CD4-positive, alpha-beta T cell treated with Interleukin-4 for 4 hours (primary cell): ENCODE measurements at places on chromosomes 2 and 18.

GRCh38 chr2:96427917-96428316 is 77.2 kb downstream of the NEURL3 start:
- no peak for DNase-seq

DNA sequence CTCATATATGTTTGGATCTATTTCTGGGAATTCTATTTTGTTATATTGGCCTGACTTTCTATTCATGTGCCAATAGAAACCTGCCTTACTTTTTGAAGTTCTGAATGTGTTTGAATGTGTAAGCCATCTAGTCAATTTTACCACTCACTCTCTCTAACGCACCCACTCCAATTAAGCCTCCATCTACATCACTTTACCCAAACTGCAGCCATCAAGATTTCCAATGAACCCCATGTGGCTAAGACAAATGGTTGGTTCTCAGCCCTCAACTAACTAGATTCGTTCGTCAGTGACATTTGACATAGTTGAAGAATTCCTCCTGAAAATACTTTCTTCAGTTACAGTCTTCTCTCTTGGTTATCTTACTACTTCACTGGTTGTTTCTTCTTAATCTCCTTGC is 137.3 kb upstream of the FSHR start:
- no peak for DNase-seq

DNA sequence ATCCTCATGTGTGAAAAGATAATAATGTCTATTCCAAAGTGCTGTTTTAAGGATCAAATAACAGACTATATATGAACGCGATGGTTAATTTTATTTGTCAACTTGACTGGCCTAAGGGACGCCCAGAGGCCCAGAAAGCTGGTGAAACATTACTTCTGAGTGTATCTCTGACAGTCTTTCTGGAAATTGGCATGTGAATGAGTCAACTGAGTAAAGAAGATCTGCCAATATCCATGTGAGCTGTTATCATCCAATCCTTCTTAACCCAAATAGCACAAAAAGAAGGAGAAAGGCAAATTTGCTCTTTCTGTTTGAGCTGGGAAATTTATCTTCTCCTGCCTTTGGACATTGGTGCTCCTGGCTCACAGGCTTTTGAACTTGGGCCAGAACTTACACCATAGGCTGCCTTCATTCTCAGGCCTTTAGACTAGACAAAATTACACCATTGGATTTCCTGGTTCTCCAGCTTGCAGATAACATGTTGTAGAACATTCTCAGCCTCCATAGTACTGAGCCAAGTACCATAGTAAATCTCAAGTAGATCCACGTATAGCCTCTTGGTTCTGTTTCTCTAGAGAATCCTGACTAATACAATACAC is 114.7 kb upstream of the DOCK10 start:
- no peak for DNase-seq

- no peak for DNase-seq
These were observed 86.5 kb upstream of the PPP1CB start for GRCh38 chr2:28665041-28665704.

- peak; percentile 30 for DNase-seq
These were observed 1.7 kb downstream of the TRIP12 start for GRCh38 chr2:229920011-229920641.

DNA sequence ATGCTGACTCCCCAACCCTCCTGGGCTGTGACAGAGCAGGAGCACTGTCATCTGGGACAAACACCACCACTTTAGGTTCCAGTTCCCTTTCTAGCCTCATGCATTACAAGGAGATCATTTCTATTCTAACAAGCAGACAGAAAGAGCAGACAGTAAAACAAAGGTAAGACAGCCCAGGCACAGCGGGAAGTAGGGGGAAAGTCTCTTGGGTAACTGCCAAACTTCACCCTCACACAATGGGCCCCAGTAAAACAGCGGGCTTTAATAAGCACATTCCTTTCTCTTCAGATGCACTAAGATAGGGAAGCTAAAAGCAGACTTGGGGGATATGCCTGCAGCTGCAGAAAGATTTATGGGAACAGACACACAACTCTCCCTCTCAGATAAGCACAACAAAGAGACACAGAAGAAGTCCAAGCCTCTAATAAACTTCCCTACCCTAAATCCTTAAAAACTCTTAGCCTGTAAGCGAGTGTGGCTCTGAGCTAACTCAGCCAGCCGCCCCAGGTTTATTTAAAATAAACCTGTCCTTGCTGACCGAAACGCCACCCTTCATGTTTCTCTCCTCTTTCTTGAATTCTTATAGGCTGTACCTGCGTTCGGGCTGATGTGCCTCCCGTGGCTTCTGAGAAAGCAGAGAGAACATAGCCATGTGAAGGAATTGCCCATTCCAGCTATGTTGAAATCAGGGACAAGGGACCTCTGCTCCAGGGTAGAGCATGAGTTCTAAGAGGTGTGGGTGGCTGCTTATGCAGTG is 726.8 kb upstream of the DDX18 start:
- no peak for DNase-seq

DNA sequence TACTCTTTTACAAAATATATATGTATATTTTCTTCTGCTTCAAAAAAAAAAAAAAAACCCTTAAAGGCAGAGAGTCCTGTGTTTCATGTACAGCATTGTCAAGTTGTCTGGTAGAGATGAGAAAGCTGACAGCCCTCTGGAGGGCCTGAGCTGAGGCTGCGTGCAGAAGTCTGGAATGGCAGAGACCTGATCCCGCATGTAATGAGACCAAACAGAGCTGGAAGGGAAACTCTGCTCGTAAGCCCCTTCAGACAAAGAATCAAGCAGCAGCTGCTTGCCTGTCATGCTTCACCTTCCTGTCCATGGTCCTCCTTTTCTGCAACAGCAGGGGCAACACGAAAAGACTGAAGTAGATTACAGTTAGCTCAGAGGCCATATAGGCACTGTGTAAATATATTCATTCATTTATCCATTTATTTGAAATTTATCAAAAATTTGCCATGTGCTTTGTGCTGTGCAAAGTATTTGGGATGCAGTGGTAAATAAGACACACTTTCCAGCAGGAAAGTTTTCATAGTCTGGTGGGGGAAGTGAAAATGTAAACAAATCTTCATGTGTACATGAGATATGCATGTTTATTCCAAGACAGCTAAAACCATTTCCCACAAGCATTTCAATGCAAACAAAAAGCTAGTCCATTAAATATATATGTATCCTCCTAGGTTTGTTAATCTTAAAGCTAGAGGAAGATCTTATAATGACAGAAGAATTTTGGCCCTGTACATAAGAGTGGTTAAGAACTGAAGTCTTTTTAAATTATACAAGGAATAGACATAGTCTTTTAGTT is 912.7 kb downstream of the CPS1 start:
- no peak for DNase-seq

- no peak for DNase-seq
These were observed 1.9 kb downstream of the ADCYAP1 start for GRCh38 chr18:906416-907114.

- DNase-seq, result no peak
These were observed 162.2 kb downstream of the FIGN start for GRCh38 chr2:163573652-163574051.

GRCh38 chr2:119233326-119234020 is 9.8 kb downstream of the STEAP3 start:
- DNase-seq, result no peak

DNA sequence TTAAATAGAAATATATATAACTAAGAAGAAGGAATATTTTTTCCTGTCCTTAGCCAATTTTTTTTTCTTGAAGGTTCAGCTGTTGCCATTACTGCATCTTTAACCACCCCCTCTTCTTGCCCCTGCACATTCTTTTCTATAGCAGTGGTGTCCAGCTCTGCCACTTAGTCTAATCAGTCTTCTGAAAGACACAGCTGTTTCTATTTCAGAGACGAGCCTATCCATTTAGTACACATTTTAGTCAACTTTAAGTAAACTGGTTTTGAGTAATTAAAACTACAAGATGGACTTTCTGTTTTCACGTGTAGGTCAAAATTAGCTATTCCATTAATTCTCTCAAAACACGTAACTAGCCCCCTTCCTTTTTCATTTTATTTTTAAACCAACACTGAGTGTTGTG is 21.0 kb downstream of the SPOPL start:
- no peak for DNase-seq

DNA sequence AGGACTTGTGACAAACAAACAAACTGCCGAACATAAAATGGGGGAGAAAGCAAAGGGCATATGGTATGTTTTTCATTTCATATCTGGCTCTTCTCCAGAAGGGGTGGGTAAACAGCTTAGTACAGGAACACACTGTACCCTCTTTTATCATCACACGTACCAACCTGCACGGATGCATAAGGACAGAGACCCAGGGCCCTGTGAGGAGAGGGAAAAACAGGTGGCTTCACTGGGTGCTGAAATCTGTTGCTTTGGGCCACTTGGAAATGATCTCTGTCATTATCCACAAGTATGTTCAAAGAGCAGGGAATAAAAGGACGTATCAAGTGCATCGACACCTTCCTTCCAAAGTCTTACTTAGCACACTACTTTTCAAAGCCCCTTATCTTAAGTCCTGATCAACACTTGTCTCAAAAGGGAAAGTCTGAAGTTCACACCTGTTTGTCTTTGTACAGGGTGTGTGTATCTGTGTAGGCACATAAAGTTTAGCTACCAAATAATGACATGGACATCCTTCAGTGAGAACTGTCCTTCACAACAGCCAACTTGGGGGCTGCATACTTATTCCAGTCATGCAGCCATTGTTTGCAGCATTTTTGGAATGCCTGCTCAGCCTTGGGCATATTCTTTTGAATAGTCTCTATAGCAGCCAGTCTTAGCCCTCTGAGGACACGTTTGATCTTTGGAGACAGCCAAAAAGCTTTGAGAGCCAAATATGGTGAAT is 60.6 kb downstream of the IRS1 start:
- DNase-seq, result no peak

- no peak for DNase-seq
These were observed 97.4 kb downstream of the ADD2 start for GRCh38 chr2:70670626-70671025.

GRCh38 chr2:170764880-170765261 is 5.3 kb upstream of the ERICH2 start:
- DNase-seq, result no peak

- DNase-seq, result peak; percentile 77
These were observed 45.9 kb upstream of the FAM117B start for GRCh38 chr2:202588647-202589581.

GRCh38 chr2:160907738-160908137 is 252.5 kb upstream of the TANK start:
- DNase-seq, result no peak

DNA sequence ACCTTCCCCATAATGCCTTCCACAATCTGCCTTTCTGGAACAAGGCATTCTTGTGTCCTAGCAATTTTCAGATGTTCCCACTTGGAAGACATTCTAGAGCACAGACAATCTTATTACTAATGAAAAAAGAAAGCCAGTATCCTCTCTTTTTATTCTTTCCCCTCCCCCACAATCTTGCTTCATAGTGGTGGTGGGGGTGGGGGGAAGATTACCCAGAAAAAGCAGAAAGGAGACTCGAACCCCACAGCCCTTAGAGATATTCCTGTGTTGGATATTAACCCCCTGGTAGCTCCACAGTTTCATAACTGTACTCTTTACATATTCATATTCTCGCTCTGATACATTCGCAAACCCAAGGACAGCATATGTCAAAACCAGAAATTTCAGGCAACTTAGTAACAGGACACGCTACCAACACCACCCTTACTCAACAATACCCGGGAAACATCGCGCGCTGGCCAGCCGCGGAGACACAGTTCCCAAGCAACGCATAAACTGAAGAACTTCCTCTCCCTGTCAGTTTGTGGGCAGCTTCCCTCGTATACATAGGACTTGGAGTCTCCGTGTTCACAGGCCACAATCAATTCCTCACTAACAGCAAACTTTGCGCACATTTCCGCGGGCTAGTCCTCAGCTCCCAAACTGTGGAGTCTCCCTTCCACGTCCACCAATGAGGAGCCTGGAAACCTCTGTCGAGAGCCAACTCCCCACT is 793 bp downstream of the NR4A2 start:
- peak; percentile 23 for DNase-seq

DNA sequence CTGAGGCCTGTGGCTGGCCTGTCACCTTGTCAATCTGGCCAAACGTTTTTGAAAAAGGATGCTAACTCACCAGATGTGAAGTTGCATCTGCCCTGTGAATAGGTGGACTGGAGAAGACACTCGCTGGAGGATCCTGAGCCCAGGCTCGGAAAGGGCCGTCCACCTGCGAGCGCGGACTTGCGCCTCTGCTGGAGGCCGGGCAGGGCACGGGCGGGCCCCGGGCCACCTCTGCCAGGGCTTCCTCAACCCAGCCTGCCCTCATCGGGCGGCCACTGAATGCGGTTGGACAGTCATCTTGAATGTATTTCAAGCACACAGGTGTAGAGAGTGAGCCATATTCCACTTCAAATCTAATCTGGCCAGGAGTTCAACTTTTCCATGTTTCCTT is 83.9 kb downstream of the FAM210A start:
- DNase-seq, result no peak

- DNase-seq, result no peak
These were observed 173.8 kb downstream of the NRXN1 start for GRCh38 chr2:50858156-50858555.

- no peak for DNase-seq
These were observed 53.4 kb downstream of the DSC3 start for GRCh38 chr18:30989141-30989540.

DNA sequence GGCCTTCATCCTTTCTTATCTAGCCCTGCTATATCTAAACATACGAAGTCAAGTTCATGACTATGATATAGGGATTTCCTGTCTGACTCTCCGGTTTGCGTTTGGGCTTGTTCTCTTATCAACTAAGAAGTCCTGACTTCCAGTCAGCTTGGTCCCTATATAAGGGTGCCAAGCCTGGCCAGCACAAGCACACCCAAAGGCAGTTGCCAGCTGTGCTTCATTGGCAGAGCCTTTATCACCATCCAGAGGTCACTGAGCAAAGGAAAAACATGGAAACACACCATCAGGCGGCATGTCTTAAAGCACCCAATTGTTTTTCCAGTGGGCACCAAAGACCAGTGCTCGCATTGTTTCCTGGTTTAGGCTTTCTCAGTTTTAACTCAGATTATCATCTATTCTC is 72.7 kb downstream of the FEZ2 start:
- DNase-seq, result no peak

DNA sequence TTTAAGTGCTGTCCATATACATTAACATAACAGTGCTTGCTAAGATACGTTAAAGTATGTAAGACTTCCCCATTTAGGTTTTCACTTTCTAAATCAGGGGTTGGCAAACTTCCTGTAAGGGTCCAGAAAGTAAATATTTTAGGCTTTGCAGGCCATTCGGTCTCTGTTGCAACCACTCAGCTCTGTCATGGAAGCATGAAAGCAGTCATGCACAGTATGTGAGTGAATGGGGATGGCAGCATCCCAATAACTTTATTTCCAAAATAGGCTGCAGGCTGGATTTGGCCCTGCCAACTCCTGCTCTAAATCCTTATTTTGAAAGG is 128.7 kb downstream of the PLA2R1 start:
- DNase-seq, result no peak

- no peak for DNase-seq
These were observed 170.0 kb upstream of the SIX3 start for GRCh38 chr2:44771522-44771921.

- DNase-seq, result no peak
These were observed 271.8 kb downstream of the SUCLG1 start for GRCh38 chr2:84187258-84187657.

GRCh38 chr2:84964406-84965191 is 6.4 kb upstream of the KCMF1 start:
- no peak for DNase-seq

GRCh38 chr2:72138921-72139381 is 8.7 kb downstream of the CYP26B1 start:
- no peak for DNase-seq

GRCh38 chr2:20430035-20430434 is 16.8 kb upstream of the RHOB start:
- no peak for DNase-seq
